ENCODE measurements at places on chromosomes 4 and X.

DNA sequence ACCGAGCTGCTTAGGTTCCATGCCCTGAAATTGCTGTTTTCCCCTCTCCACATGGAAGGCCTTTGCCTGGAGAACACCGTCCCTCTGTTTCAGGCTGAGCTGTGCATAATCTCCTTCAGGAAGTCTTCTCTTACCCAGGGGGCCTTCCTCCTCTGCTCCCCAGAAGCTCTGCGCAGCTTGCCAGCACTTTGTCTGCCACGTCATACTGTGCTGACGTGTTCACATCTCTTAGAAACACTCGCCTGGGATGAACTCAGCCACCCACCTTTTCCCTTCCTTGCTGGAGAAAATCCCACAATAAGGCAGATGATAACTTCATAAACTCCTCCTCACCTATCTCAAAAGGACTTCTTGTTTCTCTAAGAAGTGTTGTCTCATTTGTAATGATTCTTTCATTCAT lies 110.7 kb downstream of the ARHGAP10 start:
- DNase-seq, result no peak

DNA sequence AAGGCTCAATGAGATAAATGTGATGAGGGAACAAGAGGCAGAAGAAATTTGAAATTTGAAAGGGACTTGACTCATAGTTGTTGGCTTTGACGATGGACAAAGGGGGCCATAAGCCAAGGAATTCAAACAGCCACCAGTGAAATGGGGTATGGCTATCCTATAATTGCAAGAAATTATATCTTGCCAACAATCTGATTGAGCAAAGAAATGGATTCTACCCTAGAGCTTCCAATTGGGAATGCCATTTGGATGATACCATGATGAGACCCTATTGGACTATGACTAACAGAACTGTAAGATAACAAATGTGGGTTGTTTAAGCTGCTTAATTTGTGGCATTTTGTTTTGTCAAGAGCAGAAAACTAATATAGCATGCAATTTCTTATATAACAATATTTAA lies 270.1 kb upstream of the ARSJ start:
- DNase-seq, result no peak

GRCh38 chr4:149549911-149550310 lies 265.7 kb downstream of the IQCM start:
- no peak for DNase-seq

DNA sequence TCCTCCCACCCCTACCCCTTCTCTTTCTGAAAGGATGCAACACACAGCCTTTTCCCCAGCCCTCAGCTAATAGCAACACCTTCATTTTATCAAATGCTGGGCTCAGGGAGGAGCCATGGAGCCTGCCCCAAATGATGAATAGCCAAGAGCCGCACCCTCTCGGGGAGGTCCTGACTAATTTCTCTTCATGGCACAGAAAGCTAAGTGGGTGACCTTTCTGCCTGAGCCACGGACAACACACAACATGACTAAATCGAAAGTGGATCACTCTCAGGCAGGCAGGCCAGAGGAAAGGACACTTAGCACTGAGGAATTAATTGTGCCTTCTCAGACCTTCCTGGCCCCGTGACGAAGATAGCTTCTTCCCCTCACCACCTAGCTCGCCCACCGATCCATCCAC lies 165.1 kb upstream of the RAI2 start:
- no peak for DNase-seq

Data from activated T-cell treated with anti-CD3 and anti-CD28 coated beads for 24 hours (primary cell).